HepG2 (cell line): ENCODE measurements at places on chromosomes 5 and 9.
A peak's percentile ranks its signal among the peaks of the same experiment; 100 is the strongest.

DNA sequence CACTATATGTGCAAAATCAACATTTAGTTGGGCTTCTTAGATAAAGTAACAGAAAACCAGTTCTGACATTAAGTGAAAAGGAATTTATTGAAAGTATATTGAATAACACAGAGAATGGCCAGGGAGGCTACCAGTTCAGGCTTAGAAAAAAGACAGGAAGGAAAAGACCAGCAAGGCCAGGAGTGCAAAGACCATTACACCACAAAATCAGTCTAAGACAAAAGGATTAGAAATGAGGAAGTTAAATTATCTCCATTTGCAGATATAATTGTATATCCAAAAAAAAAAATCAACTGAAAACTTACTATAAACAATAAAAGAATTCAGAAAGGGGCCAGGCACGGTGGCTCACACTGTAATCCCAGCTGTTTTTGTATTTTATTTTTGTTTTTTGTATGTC, 4.8 kb upstream of the TEX10 start:
- no peak overlapping the region for H3K27ac ChIP-seq
- H3K4me1 ChIP-seq: peaks cover 27% of the 10 kb centered on the region
- no peak for DNase-seq
- H3K36me3 ChIP-seq: no peaks in the 10 kb centered on the region; the same call in 2 of the 3 replicates

DNA sequence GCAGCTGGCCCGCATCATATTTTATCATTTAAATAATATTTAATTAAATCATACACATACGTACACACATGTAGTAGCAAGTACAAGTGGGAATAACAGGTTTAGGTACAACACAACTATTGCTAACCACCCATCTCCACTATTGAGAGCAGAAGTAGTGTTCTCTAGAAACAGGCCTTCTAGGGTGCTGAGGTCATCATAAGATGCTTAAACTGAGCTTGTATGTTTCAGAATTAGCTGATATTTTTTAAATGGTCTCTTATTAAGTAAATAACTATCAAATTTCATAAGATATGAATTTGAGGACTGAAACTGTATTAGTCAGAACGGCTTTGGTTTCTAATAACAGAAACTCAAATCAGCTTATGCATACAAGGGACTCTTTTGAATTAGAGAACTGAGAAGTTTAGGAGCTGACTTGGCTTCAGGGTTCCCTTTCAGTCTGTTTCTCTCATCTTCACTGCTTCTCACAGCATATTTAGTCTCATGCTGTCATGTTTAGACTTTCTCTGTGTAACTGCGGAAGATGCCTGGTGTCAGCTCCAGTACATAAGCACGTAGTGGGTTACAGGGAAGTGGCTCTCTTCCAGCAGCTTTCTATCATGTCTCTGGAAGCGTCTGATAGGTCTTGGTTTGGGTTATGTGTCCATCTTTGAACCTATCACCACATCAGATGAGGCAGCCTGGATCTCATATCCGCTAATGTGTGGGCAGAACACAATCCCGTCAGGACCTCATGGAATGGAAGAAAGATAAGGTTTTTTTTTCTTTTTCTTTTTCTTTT, 25.0 kb upstream of the OCLN start:
- no peaks in the 10 kb centered on the region for H3K36me3 ChIP-seq
- DNase-seq: no peak
- no peaks in the 10 kb centered on the region for H3K27me3 ChIP-seq
- peaks cover 13% of the 10 kb centered on the region for H3K4me1 ChIP-seq

DNA sequence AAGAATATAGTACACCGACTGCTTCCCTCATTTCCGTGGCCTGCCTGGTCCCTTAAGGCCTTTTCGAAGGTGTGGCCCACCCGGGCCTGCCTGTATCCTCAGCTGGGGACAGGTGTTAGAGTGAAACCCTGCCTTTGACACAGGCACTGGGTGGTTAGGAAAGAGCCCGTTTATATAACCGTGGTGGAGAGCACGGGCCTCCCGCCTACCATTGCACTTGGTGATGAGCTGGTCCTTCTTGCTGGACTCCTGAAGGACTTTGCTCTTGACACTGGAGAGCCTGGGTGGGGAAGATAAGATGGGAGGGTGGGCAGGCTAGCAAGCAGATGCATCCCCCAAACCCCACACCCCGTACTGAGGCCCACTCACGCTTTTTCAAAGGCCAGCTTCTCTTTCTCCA, 2.3 kb downstream of the SPATA24 start:
- no peaks in the 10 kb centered on the region; the same call in none of the 2 replicates for H3K36me3 ChIP-seq
- no peak for DNase-seq
- no peak overlapping the region for H3K4me3 ChIP-seq

DNA sequence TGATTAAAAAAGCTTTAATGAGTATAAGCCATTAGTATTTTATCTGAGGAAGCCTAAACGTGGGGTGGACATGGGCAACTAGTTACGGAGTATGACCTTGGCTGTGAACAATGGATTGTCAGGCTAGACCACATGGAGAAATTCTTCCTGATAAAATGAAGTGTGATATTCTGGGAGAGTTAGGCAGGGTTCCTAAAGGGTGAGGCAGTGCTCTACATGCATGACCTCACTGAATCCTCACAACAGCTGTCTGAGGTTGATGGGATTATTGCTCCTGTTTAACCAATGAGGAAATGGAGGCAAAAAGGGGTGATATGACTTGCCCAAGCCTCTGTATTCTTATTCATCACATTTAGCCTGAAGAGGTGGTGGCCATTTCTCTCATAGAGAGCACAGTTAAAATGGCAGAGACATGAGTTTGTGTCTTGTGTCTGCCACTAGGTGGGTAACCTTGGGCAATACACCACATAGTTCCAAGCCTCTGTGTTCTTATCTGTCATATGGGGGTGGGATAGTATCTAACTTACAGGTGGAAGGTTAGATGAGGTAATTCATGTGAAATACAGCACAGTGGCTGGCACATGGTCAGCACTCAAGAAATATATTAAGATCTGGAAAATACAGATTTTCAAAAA, 96.1 kb upstream of the NR3C1 start:
- H3K4me1 ChIP-seq: peaks cover 34% of the 10 kb centered on the region
- no peak overlapping the region for H3K4me3 ChIP-seq
- H3K27ac ChIP-seq: no peak overlapping the region
- no peaks in the 10 kb centered on the region for H3K36me3 ChIP-seq
- no peak for DNase-seq

- H3K36me3 ChIP-seq: no peaks in the 10 kb centered on the region
- H3K27me3 ChIP-seq: no peaks in the 10 kb centered on the region
- no peak overlapping the region for H3K27ac ChIP-seq
- H3K4me1 ChIP-seq: no peaks in the 10 kb centered on the region
These were observed 75.0 kb upstream of the FST start for GRCh38 chr5:53405396-53405795.

DNA sequence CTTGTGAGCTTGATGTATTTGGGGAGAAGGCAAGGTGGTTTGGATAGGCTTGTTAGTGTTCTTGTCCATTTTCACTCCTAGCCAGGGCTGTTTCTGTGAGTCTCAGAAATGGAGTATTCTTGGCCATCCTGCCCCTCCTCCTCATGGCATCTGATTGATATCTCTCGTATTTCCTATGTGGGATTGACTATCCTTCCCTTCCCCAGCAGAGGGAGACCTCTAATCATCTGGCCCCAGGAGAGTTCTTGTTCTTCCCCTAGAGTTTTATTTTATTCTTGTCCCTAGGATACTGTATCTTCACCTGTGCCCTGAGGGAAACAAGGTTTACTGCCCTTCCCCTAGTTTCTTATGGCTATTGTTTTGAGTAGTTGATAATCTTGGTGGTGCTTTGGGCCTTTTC, 114.4 kb downstream of the VPS13A start:
- DNase-seq: peak; percentile 9
- H3K4me3 ChIP-seq: no peak overlapping the region
- no peaks in the 10 kb centered on the region for H3K27me3 ChIP-seq
- no peaks in the 10 kb centered on the region for H3K4me1 ChIP-seq
- H3K27ac ChIP-seq: no peak overlapping the region

GRCh38 chr5:142281966-142282365, 42.9 kb downstream of the SPRY4 start:
- peaks cover 47% of the 10 kb centered on the region for H3K4me1 ChIP-seq
- no peak for DNase-seq
- H3K27me3 ChIP-seq: no peaks in the 10 kb centered on the region
- no peak overlapping the region for H3K27ac ChIP-seq
- no peaks in the 10 kb centered on the region for H3K36me3 ChIP-seq

DNA sequence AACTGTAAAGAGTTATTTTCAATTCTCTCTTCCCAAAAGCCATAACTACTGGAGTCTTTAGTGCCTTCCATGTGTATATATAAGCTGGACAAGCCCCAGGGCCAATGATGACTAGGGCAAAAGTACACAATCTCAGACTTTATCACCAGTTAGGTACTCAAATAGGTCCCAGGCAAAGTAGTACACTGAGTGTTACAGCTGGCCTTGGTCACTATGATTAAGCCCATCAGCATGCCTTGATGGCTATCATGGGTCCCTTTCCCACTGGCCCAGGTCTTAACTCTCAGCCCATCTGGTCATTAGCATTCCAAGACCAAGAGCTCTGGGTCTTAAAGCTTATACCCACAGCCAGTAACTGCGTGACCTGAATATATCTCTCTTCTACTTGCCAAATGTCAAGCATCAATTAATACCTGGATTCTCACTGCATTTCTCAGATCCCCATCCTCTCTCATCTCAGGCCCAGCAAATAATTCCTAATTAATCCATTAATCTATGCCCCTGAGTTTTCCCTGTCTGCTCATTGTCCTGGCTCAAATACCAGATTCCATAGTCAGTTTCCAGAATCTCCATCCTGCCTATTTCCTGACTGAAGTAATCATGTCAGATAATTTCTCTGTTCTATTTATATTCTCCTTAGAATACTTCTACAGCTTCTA, 62.3 kb downstream of the NR6A1 start:
- no peaks in the 10 kb centered on the region for H3K27me3 ChIP-seq
- no peaks in the 10 kb centered on the region for H3K36me3 ChIP-seq
- H3K4me3 ChIP-seq: no peak overlapping the region
- H3K4me1 ChIP-seq: peaks cover 22% of the 10 kb centered on the region
- H3K27ac ChIP-seq: no peak overlapping the region
- DNase-seq: peak; percentile 49

- H3K36me3 ChIP-seq: peaks cover 12% of the 10 kb centered on the region; the same call in 1 of the 3 replicates
- DNase-seq: no peak
- no peak overlapping the region for H3K4me3 ChIP-seq
- H3K4me1 ChIP-seq: no peaks in the 10 kb centered on the region
- no peaks in the 10 kb centered on the region for H3K27me3 ChIP-seq
These were observed 36.7 kb downstream of the SARDH start for GRCh38 chr9:133701321-133701980.

GRCh38 chr5:141881886-141882285, 3.7 kb upstream of the PCDH1 start:
- H3K27me3 ChIP-seq: peaks cover 40% of the 10 kb centered on the region
- no peak overlapping the region for H3K27ac ChIP-seq
- no peak overlapping the region for H3K4me3 ChIP-seq
- DNase-seq: no peak

- DNase-seq: no peak
- no peak overlapping the region for H3K4me3 ChIP-seq
- H3K4me1 ChIP-seq: no peaks in the 10 kb centered on the region
- no peaks in the 10 kb centered on the region for H3K36me3 ChIP-seq
- H3K27me3 ChIP-seq: no peaks in the 10 kb centered on the region
- no peak overlapping the region for H3K27ac ChIP-seq
These were observed 81.0 kb downstream of the DCP2 start for GRCh38 chr5:113057557-113057984.

GRCh38 chr5:73104326-73104725, 16.0 kb upstream of the TMEM171 start:
- H3K27ac ChIP-seq: no peak overlapping the region
- no peak overlapping the region for H3K4me3 ChIP-seq
- H3K4me1 ChIP-seq: no peaks in the 10 kb centered on the region
- no peaks in the 10 kb centered on the region; the same call in 1 of the 2 replicates for H3K27me3 ChIP-seq

GRCh38 chr5:142856269-142856782, 86.1 kb downstream of the ARHGAP26 start:
- no peak overlapping the region for H3K27ac ChIP-seq
- no peaks in the 10 kb centered on the region for H3K36me3 ChIP-seq
- no peak overlapping the region for H3K4me3 ChIP-seq

DNA sequence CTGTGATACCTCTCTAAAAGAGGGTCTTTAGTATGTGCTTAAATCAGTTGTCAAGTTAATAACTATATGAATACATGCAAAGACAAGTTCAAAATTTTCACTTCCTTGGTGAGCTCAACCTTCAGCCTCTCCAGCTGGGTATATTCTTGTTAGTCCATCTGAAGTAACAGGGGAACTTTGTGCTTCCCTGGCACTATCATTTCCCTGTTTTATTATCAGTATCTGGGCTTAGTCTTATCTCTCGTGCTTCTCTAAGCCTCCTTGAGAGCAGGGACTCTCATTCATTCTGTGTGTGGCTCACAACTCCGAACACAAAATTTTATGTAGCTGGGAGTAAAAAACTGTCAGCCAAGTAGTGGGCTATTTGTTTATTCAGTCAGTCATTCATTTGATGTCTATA, 175.9 kb upstream of the MAP3K1 start:
- H3K36me3 ChIP-seq: no peaks in the 10 kb centered on the region
- no peak overlapping the region for H3K4me3 ChIP-seq
- no peak for DNase-seq
- peaks cover 72% of the 10 kb centered on the region for H3K4me1 ChIP-seq
- H3K27me3 ChIP-seq: no peaks in the 10 kb centered on the region

DNA sequence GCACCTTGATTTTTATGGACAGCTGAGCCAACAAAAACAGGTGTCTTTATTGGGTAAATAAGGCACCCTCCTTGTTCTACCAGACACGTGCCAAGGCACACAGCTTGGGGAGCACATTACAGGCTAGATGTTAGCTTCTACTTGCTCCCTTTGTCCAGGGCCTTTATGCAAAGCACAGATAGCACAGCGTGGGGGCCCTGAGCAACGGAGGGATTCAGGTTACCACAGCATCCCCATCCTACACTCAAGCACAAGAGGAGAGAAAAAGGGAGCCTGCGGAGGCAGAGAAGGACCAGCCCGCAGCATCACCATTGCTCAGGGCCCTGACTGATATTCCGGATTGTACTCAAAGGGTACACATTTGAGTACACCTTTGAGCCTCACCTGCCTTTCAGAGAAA, 181.7 kb upstream of the KIF2A start:
- H3K4me3 ChIP-seq: no peak overlapping the region
- H3K27ac ChIP-seq: no peak overlapping the region
- DNase-seq: no peak
- H3K27me3 ChIP-seq: no peaks in the 10 kb centered on the region
- H3K4me1 ChIP-seq: no peaks in the 10 kb centered on the region
- no peaks in the 10 kb centered on the region for H3K36me3 ChIP-seq

DNA sequence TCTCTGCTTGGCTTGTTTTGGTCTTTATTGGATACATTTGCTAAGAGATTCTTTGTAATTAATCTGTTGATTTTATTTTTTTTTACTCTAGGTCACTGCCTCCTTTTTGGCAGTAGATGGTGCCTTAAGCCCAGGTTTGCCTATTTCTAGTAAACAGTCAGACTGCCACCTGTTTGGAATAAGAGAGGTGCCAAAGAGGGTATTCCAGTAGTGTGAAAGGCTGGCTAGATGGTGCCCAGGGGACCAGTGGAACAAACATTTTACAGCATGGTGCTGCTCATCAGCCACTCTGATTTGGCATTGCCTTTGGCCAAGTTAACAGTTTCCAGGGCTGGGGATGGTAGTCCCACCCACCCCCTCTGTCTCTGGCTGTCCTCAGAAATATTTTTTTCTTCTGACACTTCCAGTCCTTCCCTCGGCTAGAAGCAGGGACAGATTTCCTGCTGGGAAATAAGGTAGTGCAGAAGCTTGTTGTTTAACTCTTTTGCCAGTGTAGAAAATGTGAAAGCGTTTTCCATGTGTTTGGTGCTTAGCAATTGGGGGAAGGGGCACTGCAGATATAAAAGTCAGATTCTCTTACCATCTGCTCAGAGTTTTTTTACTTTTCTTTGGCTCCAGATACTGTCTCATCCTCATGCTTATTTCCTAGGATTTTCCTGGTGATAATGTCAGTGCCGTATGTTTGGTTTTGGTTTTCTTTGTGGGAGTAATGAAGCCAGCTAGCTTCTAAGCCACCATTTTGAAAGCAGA, 36.6 kb upstream of the FBXL7 start:
- H3K27me3 ChIP-seq: no peaks in the 10 kb centered on the region
- H3K4me1 ChIP-seq: no peaks in the 10 kb centered on the region
- no peak overlapping the region for H3K27ac ChIP-seq
- H3K4me3 ChIP-seq: no peak overlapping the region
